ENCODE measurements at places on chromosomes 3 and 15.

GRCh38 chr15:87711026-87711425 is 545.5 kb downstream of the NTRK3 start:
- DNase-seq = peak; percentile 91

DNA sequence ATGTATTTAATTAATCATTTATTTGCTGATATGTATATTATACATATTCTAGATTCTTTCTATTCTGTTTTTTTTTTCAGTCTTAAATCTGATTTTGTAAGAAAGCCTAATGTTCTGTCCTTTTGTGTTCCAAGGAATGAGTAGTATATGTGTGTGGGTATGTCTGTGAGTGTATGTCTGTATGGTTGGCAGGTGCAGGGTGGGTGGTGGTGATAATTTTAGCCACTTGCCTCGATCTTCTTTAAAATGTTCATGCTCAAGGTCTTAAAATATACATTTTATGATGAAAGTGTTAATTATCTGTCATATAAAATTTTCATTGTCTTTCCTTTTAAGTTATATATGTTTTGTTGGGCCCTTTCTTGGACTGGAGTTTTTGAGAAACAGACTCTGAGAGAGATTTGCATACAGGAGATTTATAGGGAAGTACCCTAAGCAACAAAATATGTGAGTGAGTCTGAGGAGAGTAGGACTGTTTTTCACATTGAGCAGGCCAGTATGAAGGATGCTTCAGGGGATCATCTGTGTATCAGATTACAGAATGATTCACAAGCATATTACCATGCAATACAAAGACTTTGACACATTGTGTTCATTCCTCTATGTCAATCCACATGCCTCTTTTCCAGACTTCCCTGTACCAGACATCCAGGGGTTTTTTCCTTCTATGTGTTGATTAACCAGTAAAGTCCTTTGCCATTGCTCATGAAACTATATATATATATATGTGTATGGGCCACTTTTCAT is 211.0 kb upstream of the DPPA4 start:
- DNase-seq = no peak

GRCh38 chr3:183182073-183182472 is 19.5 kb upstream of the LAMP3 start:
- no peak for DNase-seq

- no peak for DNase-seq
Measured at GRCh38 chr15:66938114-66938830, 127.1 kb upstream of the SMAD3 start.

- DNase-seq = no peak
Measured at GRCh38 chr3:37467761-37468160, 293.4 kb upstream of the LRRFIP2 start.

DNA sequence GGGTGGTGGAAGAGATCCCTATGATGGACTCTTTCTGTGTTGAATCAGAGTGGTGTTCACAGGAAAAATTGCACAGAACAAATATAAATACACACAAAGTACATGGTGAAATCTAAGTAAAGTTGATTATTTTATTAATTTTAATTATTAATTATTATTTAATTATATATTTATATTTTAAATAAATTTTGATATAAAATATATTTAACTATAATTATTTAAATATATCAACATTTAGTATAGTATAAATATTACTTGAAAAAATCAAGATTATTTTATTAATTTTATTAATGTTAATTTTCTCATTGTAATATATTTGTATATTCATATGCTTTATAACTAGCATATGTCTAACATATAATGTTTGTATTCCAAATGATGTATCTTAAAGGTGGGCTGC is 11.3 kb upstream of the ATP10A start:
- DNase-seq = no peak

- DNase-seq = no peak
Measured at GRCh38 chr3:29354894-29355293, 74.0 kb downstream of the RBMS3 start.

GRCh38 chr15:93829115-93829870 is 402.1 kb upstream of the MCTP2 start:
- peak; percentile 59 for DNase-seq

DNA sequence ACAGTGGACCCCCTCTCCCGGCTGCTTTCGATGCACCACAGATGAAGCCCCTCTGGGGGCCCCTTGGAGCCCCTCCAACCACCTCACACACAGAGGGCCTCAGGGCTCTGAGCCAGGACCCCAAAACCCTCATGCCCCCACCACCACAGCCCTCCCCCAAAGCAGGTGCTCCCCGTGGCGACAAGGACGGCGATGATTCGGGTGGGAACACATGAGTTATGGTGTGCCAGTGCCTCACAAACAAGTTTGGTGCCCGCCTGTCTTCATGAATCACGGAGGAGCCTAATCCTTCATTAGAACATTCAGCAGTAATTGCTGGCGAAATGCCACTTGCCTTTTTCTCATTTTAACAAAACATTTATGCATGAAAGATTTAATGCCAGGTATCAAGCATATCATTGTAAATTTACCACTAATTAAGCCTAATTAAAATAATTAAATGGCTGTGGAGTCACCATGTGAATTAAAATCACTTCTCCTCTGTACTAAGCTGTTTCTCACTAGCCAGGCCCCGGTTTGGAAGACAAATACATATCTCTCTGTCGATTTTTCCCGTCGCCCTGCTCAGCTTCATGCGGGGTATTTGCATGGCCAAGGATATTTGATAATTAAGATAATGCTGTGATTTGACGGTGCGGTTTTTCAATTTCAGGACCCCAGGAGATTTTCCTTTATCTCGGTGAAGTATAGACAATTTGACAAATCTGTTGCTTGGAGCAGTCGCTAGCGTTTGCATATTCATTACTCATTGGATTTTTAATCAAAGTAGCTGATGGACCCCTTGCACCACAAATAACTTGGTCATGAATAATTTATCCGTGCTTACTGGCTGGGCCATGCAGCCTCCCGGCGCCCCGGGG is 157.0 kb downstream of the TLE3 start:
- no peak for DNase-seq

- DNase-seq = no peak
Measured at GRCh38 chr15:40087991-40088928, 20.4 kb downstream of the BMF start.

- DNase-seq = no peak
Measured at GRCh38 chr15:62090988-62091387, 24.2 kb downstream of the C2CD4A start.
